ENCODE measurements at places on chromosomes 12 and 14. TPM values are rescaled to one million over a fixed set of nuclear protein-coding genes. Genes with fewer than 3 reads are reported as not detected.

EXOC3L4 gene
- not detected for total RNA-seq

DNA sequence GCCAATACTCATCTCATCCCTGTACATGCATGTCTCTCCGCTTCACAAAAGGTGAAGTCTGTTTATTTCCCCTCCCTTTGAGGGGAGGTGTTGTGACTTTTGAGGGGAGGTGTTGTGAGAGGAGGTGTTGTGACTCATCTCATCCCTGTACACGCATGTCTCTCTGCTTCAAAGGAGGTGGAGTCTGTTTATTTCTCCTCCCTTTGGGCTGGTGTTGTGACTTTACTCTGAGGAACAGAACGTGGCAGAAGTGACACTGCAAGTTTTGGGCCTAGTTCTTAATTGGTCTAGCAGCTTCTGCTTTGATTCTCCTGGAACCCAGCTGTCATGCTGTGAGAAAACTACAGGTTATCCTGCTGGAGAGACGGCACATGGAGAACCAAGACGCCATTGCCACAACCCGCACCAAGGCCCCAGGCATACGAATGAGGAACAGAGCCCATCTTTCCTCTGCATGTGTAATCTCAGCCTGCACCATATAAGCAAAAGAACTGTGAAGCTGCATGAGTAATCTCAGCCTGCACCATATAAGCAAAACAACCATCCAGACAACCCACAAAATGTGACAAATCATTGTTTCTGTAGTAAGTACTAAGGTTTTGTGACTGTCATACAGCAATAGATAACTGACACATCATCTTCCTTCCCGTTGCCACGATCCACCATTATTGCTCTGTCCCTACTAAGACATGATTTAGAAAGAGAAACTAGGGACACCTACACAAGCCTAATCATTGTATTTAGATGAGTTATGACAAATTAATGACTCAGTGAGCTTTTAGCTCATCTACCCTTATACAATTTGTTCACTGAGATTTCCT, 30.0 kb downstream of the GALNT4 start:
- peak; percentile 50 for DNase-seq

GLI1 gene
- total RNA-seq: not detected

- no peak for DNase-seq
Measured at GRCh38 chr14:71591231-71591630, 341.0 kb upstream of the RGS6 start.

DNA sequence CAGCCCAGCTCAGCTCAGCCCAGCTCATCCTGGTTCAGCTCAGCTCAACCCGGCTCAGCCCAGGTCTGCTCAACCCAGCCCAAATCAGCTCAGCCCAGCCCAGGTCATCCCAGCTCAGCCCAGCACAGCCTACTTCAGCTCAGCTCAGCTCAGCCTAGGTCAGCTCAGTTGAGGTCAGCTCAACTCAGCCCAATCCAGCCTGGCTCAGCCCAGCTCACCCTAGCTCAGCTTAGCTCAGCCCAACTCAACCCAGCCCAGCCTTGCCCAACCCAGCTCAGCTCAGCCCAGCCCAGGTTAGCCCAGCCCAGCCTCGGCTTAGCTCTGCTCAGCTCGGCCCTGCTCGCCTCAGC, 332.3 kb downstream of the TMEM121 start:
- DNase-seq: no peak

All from activated naive CD4-positive, alpha-beta T cell treated with anti-CD3 and anti-CD28 coated beads, Interleukin-2, amount 50 U/mL, for 72 hours (primary cell).